ENCODE measurements at places on chromosomes 5 and 9.

GRCh38 chr5:10633271-10634049 is 69.6 kb downstream of the ANKRD33B start:
- DNase-seq: no peak

- DNase-seq: no peak
Observed at GRCh38 chr9:92278110-92278509, 15.4 kb downstream of the IARS1 start.

- DNase-seq: no peak
Observed at GRCh38 chr5:148794729-148795561, 31.5 kb upstream of the ADRB2 start.

DNA sequence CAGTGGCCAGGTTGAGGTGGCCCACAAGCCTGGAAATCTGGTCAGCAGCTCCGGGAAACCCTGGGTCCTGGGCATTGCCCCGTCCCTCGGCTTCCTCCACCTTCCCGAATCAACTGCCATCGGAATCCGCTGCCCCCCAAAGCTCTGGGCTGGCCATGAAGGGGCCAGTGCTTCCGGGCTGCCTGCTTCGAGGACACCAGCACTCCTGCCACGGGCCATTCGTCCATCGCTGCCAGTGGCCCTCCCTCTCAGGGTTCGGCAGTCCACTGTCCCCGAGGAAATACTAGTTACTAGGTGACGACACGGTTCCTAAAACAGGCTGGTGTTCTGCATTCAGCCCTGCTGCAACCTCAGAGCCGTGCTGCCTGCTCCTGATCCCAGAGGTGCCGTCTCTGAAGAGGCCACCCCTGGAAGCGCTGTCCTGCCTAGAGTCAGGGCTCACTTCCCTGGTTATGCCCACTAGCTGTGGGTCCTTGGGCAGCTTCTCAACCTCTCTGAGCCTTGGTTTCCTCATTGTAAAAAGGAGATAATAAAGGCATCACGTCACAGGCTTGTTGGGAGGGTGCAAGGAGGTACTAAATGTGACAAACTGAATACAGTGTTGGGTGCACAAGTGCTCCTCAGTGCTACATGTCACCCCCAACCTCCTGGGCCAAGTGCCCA is 3.5 kb upstream of the WDR5 start:
- no peak for DNase-seq

- DNase-seq: no peak
Observed at GRCh38 chr9:33893861-33894260, 76.9 kb downstream of the UBE2R2 start.

GRCh38 chr5:138762110-138762509 is 8.9 kb downstream of the CTNNA1 start:
- DNase-seq: no peak

DNA sequence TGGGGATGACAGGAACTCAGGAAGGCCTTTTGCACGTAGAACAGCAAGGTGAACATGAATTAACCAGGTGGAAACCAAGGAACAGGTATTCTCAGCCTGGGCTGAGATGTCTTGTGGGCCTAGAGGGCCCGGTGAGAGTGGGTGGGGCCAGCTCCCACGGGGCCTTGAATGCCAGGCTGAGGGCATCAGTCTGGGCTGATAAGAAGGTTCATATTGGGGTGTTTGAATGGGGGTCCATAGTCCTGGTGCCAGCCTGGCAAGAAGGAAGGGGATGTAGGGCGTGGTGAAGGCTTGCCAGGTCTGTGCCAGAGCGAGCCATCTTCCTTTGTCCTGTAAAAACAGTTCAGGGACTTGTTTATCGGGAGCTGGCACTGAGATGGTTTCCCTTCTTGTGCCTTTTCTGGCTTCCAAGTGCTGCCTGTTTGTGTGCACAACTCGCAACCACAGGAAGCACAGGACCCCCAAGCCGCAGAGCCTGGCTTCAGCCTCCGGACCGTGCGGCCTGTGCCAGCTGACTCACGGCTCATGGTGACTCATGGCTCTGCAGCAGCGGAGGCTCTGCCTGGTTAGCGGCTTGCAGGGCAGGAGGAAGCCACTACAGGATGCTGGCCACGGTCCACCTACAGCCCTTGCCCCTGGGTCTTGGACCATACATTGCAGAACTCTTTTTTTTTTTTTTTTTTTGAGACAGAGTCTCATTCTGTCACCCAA is 2.4 kb downstream of the CARD19 start:
- DNase-seq: no peak

- no peak for DNase-seq
Observed at GRCh38 chr9:72150661-72151060, 1.4 kb downstream of the GDA start.

GRCh38 chr9:137449931-137450538 is 8.9 kb upstream of the ENTPD8 start:
- no peak for DNase-seq

DNA sequence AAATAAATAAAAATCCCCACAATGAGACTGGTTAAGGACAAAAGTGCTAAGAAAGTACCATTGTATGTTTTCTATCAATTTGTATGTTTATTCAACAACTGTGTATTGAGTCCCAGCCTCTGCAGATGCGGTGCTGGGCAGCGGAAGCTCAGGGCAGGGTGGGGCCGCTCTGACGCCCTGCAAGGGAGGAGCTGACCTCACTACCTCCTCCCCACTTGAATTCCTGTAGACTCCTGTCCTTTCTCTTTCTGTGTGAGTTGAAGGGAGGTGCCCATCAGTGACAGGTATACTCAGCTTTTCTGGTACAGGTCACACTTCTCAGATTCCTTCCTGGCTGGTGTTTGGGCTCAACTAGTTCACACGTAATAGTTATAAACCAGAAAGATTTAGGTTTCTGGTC is 27.0 kb downstream of the ANGPTL2 start:
- DNase-seq: no peak

- peak; percentile 7 for DNase-seq
Observed at GRCh38 chr5:59540366-59540765, 353.2 kb downstream of the PDE4D start.

DNA sequence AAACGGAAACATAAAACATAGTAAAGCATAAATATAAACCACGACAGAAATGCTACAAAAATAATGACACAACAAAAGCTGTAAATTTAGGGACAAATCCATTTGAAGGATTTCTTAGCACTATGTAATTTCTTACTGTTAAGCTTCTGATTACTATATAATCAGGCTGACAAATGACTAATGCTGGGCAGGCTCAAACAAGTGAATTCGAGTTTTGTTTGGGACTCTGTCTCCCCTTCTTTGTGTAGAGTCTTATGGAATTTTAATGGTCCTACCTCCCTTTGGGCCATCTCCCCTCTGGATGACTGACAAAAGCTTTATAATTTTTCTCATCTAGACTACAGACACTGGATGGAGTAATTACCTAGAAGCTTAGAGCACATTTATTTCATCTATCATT is 24.6 kb upstream of the KIF2A start:
- no peak for DNase-seq

DNA sequence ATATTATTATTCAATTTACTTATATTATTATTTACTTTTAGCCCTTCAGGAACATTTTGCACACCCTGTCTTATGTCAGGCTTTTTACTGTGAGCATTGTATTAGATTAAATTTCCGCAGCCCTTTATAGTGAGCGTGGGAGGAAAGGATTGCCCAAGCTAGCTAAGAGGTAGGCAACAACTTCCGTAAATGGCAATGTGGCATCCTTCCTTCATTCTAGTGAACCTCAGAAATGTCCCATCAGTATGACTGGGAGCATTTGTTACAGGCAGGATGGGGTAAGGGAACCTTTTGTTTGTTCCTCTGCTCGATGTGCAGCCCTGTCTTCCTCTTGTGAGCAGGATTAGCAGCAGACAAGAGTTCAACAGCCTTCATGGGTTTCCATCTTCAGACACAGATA is 6.2 kb upstream of the CD180 start:
- no peak for DNase-seq

GRCh38 chr9:77901771-77902170 is 129.8 kb downstream of the GNAQ start:
- DNase-seq: no peak

- no peak for DNase-seq
Observed at GRCh38 chr5:102596113-102596512, 97.3 kb upstream of the SLCO6A1 start.

- peak; percentile 9 for DNase-seq
Observed at GRCh38 chr9:108552459-108553040, 303.2 kb downstream of the ACTL7B start.

- DNase-seq: no peak
Observed at GRCh38 chr9:99160173-99160572, 55.3 kb downstream of the TGFBR1 start.

- DNase-seq: no peak
Observed at GRCh38 chr5:148543727-148544126, 110.6 kb downstream of the HTR4 start.

DNA sequence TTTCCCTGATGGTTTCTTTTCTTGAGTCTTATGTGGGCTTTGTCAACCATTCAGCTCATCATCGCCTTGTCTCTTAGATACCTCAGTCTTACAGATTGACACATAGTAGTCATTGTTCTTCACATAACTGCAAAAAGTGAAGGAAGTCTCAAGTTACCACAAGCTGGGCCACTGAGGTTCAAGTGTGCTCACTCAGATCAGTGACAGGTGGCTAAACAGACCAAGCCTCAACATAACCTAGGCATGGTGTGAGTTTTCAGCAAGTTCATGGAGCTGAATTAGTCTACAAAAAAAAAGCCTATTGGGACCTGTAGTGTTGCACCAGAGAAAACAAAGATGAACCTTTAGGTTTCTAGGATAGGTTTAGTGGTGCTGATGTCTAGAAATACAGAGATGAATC is 58.2 kb downstream of the RFK start:
- DNase-seq: no peak

DNA sequence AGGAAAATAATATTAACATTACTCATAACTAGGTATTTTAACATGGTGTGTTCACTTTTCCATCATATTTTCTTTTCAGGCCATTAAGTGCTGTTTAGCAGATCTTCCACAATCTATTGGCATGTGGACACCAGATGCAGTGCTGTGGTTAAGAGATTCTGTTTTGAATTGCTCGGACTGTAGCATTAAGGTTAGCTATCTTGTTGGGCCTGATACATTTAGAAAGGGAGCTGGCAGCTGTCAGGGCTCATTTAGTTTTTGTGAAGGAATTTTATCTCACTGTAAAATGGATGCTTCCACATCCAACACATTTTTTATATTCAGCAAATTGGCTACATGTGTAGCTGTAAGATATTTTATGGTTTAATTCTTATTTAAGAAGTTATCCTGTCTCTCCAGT is 20.7 kb upstream of the TMOD1 start:
- DNase-seq: no peak

GRCh38 chr9:4591123-4591500 is 71.0 kb upstream of the PLPP6 start:
- no peak for DNase-seq

GRCh38 chr5:78475370-78475769 is 115.0 kb downstream of the SCAMP1 start:
- DNase-seq: no peak

- DNase-seq: no peak
Observed at GRCh38 chr5:124670722-124671184, 75.7 kb downstream of the ZNF608 start.

DNA sequence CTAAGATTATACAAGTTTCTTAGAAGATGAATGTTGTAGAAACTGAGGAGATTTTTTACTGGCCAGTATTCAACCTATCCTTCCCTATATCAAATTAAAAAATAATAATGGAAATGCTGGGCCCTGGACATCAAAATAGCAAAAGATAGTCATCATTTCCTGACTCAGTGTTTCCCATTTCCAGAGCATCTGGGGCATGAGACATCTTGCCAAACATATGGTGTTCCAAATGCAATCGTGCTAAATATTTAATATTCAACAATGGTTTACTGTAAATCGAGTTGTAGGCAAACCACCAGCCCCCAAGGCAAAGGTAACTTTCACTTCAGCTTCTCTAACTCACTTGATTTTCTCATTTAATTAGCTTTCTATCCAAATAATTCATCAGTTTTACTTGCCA is 152.9 kb downstream of the FRMD3 start:
- DNase-seq: no peak

- DNase-seq: no peak
Observed at GRCh38 chr5:171315386-171315891, 6.4 kb downstream of the TLX3 start.

- peak; percentile 54 for DNase-seq
Observed at GRCh38 chr9:94913550-94913949, 187.1 kb downstream of the AOPEP start.

- no peak for DNase-seq
Observed at GRCh38 chr9:91886414-91887076, 63.5 kb downstream of the ROR2 start.

GRCh38 chr9:12773562-12773961 is 1.3 kb upstream of the LURAP1L start:
- no peak for DNase-seq

GRCh38 chr5:103037673-103038455 is 82.1 kb downstream of the GIN1 start:
- DNase-seq: no peak

DNA sequence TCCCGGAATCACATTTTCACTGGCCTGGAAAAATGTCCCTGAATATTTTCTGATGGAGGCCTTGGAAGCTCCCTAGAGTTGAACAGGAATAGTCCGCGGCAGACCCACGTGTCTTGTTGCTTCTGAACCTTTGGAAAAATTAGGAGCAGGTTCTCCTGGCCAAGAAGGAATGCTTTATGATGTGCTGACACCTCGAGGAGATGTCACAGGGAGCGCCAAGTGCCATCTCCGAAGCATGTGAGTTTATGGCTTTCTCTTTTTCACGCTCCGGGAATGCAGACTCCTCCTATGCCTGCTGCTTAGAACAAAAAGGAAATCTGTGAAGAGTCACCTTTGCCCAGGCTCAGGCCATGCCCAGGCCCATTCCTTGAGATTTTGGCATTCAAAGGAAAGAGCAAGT is 84.6 kb downstream of the BOD1 start:
- no peak for DNase-seq

DNA sequence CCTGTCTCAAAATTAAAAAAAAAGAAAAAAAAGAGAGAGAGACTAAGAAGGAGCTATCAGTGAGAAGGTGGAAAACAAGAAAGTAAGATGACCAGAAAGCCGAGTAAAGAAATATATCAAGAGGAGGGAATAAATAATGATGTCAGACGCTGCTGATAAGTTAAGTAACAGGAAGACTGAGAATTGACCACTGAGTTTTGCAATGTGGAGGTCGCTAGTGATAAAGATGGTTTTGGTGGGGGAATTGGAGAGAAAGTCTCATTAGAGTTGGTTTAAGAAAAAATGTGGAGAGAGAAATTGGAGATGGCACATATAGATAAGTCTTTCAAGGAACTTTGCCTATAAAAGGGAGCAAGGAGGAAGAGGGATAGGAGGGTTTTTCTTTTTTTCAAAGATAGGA is 91.9 kb downstream of the RAD23B start:
- DNase-seq: no peak
